ENCODE measurements at places on chromosomes 12 and 14.

GRCh38 chr14:74941676-74942097 lies 13.7 kb downstream of the PGF start:
- DNase-seq, result no peak

DNA sequence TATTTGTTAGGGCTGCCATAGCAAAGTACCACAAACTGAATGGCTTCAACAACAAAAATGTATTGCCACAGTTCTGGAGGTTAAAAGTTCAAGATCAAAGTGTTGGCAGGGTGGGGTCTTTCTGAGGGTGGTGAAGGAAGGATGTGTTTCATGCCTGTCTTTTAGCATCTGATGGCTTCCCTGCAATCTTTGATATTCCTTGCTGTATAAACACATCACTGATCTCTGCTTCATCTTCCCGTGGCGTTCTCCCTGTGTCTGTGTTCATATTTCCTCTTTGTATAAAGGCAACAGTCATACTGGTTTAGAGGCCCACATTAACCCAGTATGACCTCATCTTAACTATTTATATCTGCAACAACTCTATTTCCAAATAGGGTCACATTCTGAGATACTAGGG lies 167.5 kb downstream of the BTG1 start:
- no peak for DNase-seq

DNA sequence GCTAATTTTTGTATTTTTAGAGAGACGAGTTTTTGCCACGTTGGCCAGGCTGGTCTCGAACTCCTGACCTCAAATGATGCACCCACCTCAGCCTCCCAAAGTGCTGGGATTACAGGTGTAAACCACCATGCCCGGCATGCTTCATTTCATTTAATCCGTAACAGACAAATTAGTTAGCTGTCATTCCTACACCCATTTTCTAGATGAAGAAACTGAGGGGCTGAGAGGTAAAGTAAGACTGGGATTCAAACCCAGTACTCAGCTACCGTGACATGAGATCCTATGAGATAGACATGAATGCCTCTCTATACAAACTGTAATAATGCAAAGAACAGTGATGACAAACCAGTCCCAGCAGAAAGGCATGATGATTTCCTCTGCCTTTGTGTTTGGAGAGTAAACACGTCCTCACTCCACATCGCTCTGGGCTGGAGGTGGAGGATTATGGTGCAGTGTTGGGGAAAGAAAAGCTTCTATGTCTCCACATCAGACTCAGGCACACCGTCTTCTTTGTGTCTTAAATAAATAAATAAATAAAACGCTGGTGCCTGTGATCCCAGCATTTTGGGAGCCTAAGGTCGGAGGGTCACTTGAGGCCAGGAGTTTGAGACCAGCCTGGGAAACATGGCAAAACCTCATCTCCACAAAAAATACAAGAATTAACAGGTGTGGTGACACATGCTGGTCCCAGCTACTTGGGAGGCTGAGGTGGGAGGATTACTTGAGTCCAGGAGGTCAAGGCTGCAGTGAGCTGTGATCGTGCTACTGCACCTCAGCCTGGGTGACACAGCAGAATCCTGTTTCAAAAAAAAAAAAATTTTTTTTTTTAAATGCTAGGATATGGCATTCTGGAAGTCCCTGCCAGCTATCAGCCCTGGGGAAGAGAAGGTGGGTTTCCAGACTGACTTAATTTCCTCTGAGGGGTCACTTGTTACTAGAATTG lies 10.5 kb downstream of the VSX2 start:
- no peak for DNase-seq

DNA sequence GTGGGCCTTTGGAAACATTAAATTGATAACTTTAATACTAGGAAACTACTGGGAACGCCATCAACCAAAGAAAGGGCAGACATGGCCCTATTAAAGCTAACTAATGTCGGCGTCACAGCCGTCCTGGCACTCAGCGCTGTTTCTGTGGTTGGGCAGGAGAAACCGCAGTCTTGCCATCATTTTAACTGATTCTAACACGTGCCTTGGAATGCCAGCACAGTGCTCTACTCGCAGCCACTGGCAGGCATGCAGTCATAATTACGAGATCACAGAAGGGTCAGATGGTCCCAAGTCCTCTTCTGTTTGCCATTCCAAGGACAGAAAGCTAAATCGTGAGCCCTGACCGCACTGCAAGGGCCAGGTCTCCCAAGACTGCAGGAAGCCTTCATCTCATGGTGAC lies 75.2 kb downstream of the RIMBP2 start:
- DNase-seq, result no peak
